Caco-2 (cell line): ENCODE measurements at places on chromosomes 2 and 18. TPM values are rescaled to one million over a fixed set of nuclear protein-coding genes. Genes with fewer than 3 reads are reported as not detected.

The UGT1A8 gene
- 0.14 and 0.50 TPM in 2 replicates for total RNA-seq

The BMP10 gene
- not detected in 2 replicates for total RNA-seq

- no peak overlapping the region for H3K4me3 ChIP-seq
- no peaks in the 10 kb centered on the region for H3K36me3 ChIP-seq
- H3K27me3 ChIP-seq, result no peaks in the 10 kb centered on the region
- no peak for DNase-seq
- H3K27ac ChIP-seq, result no peak overlapping the region
- H3K4me1 ChIP-seq, result no peaks in the 10 kb centered on the region
Observed at GRCh38 chr2:15563227-15564100, 2.3 kb upstream of the NBAS start.

The STAT4 gene
- total RNA-seq, result 0.19 and 0.48 TPM in 2 replicates

GRCh38 chr2:172434821-172435605, 7.6 kb downstream of the ITGA6 start:
- H3K4me1 ChIP-seq, result peaks cover 54% of the 10 kb centered on the region
- DNase-seq, result no peak
- no peak overlapping the region for H3K4me3 ChIP-seq
- no peaks in the 10 kb centered on the region for H3K36me3 ChIP-seq
- H3K27me3 ChIP-seq, result no peaks in the 10 kb centered on the region

DNA sequence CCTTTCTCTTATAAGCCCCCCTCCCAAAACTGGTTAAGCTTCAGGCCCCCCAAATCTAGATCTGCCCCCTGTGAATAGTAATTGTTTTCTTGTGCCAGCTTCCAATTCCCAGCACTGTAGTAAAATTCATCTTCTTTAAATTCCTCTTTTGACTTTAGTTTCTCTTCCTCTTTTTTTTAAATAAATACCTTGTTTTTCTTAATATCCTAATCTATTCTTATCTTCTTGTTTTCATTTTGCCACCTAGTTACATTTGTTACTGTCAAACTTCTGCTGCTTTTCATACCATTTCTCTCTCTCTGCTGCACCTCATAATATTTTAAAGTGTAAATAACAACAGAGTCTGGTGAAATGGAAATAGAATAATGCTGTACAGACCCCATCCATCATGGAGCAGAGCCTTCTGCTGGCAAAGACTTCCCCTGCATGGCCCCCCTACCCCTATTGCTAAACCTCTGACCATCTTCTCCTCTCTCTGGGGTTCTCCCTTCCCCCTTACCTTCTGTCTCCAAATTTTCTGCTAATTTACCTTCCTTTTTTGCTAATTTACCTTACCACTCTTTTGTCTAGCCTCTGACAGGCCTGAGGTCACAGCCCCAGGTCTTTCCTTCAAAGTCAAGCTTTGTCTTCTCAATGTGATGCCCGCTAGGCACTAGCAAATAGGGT, 94.9 kb upstream of the PAPOLG start:
- no peaks in the 10 kb centered on the region for H3K4me1 ChIP-seq
- H3K4me3 ChIP-seq, result no peak overlapping the region
- H3K27ac ChIP-seq, result no peak overlapping the region
- no peaks in the 10 kb centered on the region for H3K36me3 ChIP-seq

DNA sequence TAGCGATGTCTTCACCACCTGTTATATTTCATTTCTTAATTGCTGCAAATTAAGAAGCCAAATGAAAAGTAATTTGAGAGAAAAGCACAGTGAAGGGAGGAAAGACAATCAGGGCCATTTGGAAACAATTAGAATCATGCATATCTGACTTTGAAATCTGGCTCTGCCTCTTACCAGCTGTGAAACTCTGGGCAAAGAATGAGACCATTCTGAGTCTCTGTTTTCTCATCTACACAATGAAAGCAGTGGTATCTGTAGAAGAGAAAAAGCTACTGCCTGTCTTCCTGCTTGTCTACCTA, 334.5 kb upstream of the CYRIA start:
- no peaks in the 10 kb centered on the region for H3K4me1 ChIP-seq
- no peaks in the 10 kb centered on the region for H3K36me3 ChIP-seq
- H3K27me3 ChIP-seq, result no peaks in the 10 kb centered on the region

The GREB1L gene
- 71.1 and 75.4 TPM in 2 replicates for total RNA-seq

GRCh38 chr2:240462707-240463273, 27.3 kb downstream of the GPC1 start:
- no peak overlapping the region for H3K27ac ChIP-seq
- no peak for DNase-seq
- H3K4me1 ChIP-seq, result peaks cover 14% of the 10 kb centered on the region
- no peak overlapping the region for H3K4me3 ChIP-seq

The TLX2 gene
- total RNA-seq, result 0.68 and 0.72 TPM in 2 replicates
